Activated CD4-positive, alpha-beta memory T cell treated with anti-CD3 and anti-CD28 coated beads for 36 hours (primary cell): ENCODE measurements at places on chromosomes 11 and 22. TPM values are rescaled to one million over a fixed set of nuclear protein-coding genes. Genes with fewer than 3 reads are reported as not detected.
A peak's percentile ranks its signal among the peaks of the same experiment; 100 is the strongest.

DEUP1 gene
- total RNA-seq, result not detected

OR6A2 gene
- total RNA-seq, result not detected

RAG2 gene
- total RNA-seq, result not detected

SREBF2 gene
- total RNA-seq, result 131 TPM

MGAT3 gene
- 0.05 TPM for total RNA-seq

HORMAD2 gene
- not detected for total RNA-seq

B4GALNT4 gene
- total RNA-seq, result 2.1 TPM

BIK gene
- total RNA-seq, result 4.5 TPM

SAA4 gene
- total RNA-seq, result not detected

MYO18B gene
- 0.22 TPM for total RNA-seq

DNA sequence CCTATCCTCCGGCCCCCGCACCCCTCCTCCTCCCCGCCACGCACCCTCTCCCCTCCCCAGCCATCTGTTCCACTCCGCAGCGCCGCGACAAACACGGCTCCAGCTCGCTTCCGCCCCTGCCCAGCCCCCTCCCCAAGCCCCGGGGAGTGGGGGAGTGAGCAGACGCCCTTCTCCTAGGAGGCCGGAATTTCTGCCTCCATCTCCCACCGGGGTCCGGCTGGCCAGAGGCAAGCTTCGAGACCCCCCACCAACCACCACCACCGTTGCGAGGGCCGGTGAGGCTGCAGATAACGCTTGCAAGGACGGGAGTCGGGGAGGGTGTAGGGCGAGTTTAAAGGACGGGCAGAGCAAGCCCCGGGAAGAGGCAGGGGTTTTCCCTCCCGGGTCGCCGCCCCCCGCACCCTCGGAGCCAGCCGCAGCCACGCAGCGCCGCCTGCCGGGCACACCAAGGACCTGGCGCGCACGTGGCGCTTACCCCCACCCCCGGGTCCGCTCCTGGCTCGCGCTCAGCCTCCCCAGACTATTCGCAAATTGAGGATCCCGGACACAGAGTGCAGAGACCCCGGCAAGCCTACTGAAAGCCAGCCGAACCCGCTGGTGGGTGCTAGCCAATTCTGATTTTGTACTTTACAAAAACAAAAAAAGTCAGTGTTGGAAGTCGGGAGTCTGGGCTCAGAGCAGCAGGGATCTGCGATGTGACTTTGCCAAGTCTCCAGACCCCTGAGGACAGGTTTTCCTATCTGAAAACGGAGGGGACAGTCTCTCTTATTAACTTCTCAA, 22.6 kb downstream of the RTN4RL2 start:
- peaks cover 9% of the 10 kb centered on the region for H3K27me3 ChIP-seq
- peaks cover 25% of the 10 kb centered on the region for H3K36me3 ChIP-seq
- peak overlapping the region; percentile 35 for H3K4me3 ChIP-seq
- peak; percentile 75 for DNase-seq
- no peak overlapping the region for H3K27ac ChIP-seq

GRCh38 chr11:9664276-9665171, 647 bp downstream of the SWAP70 start:
- H3K27me3 ChIP-seq, result peaks cover 27% of the 10 kb centered on the region
- H3K4me1 ChIP-seq, result peaks cover 14% of the 10 kb centered on the region
- peak overlapping the region; percentile 84 for H3K4me3 ChIP-seq

DNA sequence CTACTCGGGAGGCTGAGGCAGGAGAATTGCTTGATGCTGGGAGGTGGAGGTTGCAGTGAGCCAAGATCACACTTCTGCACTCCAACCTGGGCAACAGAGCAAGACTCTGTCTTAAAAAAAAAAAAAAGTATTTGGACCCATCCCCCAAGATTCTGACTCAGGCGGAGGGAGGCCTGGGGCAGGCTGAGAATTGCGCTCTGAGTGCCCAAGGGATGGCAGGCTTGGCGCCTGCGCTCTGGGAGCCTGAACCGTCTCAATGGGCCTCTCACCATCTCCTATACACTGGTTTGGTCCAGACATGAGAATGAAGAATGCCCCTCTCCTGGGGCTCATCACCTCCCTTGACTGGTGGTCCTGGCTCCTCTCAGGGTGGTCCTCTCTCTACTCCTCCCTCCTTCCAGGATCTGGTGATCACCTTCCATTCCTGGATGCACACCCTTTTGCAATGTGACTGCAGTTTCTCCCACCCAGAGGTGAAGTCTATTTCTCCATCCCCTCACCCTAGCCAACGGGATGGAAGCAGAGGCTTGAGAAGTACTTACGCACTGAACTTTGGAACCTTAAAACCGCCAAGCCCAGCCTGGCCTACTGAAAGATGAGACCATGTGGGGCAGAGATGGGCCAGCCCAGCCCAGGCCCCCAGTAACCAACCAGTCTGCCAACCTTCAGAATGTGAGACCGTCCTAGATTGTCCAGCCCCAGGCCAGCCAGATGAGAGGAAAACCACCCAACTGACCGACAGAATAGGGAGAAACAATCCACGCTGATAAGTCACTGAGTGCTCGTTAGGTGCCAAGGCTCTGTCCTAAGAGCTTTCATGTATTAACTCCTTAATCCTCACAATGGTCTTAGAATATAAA, 4.9 kb downstream of the POLR3H start:
- no peak overlapping the region for H3K27ac ChIP-seq
- no peak overlapping the region for H3K4me3 ChIP-seq
- DNase-seq, result no peak
- no peaks in the 10 kb centered on the region for H3K27me3 ChIP-seq

DNA sequence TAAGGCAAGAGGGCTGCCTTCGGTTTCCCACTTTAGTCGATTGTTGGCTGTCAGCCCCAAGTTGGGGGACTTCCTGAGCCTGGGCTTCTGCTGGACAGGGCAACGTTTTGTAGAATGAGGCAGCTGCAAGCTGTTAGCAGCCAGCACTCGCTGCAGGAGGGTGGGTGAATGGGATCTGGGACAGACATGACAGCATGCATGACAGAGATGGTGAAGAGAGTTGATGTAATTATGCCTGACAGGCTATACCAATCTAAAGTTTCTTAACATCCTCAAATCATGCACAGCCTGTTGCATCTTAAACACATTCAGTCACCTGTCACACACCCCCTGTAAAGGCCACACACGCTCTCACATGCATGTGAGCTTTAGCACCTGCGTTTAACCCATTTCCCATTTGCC, 49.2 kb downstream of the CWC15 start:
- peaks cover 9% of the 10 kb centered on the region for H3K36me3 ChIP-seq
- no peak overlapping the region for H3K4me3 ChIP-seq
- peaks cover 27% of the 10 kb centered on the region for H3K4me1 ChIP-seq

DNA sequence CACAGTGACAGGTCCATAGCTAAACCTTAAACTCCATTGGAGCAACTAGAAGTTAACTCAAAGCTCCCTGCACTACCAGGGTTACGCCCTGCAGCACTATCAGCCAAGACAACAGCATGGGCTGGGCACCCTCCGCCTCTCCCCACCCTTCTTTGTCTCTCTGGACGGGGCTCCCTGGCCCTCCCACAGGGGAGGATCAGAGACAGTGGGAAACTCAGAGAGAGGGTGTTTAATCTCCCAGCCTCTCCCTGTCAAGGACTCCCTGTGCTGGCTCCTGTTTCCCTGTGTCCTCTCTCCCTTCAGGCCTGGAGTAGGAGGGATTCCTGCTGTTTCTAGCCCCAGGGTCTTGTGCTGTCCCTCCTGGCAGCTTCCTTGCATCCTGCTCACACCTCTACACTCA, 56.9 kb upstream of the CSNK2A3 start:
- H3K36me3 ChIP-seq, result no peaks in the 10 kb centered on the region
- no peak for DNase-seq
- H3K27ac ChIP-seq, result no peak overlapping the region

DNA sequence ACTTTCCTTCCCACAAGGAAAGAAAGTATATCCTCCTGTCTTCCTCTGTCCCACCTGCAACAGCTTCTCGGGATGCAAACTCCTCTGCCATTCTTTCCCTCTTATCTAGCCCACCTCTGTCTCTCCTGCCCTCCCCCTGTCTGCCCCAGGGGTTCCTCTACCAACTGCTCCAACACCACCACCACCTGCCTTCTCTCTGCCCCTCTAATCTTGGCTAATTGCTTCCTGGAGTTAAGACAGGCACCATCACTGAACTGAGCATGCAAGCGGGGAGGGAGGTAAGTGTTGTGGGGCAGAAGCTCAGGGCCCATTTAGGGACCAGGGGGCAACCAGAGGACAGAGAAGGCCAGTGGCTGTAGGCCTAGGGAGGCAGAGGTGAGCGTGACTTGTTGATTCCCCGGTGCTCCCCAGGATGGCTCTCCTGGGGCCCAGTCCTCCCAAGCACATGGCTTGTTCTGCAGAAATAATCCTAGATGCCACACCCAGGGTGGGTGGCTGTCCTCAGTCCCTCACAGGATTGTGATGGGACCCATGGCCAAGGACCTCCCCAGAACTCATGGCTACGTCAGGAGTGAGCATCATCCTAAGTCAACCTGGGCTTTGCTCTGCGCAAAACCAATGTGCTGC, 111.1 kb downstream of the TP53I11 start:
- no peak for DNase-seq
- peaks cover 25% of the 10 kb centered on the region for H3K36me3 ChIP-seq
- H3K4me1 ChIP-seq, result peaks cover 11% of the 10 kb centered on the region
- no peak overlapping the region for H3K27ac ChIP-seq

DNA sequence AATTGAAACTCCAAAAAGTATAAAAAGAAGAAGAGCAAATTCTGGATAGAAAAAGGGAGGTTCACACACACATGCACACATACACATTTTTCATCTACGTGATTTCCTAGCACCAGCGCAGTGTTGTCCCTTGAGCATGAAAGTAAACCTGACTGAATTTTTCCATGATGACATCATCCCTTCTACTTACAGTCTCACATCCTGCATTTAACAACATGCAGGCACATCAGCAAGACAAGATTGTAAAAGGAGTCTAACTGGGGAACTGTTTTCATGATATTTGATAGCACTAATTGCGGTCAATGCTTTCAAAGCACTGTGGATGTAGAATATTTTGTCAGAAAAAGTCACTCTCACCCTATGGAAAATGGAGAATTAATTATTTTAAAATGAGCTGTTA, 36.6 kb downstream of the GAS2 start:
- H3K36me3 ChIP-seq, result no peaks in the 10 kb centered on the region
- no peak overlapping the region for H3K27ac ChIP-seq
- peaks cover 9% of the 10 kb centered on the region for H3K4me1 ChIP-seq
- H3K4me3 ChIP-seq, result no peak overlapping the region
- peak; percentile 18 for DNase-seq

- peaks cover 14% of the 10 kb centered on the region for H3K4me1 ChIP-seq
- no peak overlapping the region for H3K4me3 ChIP-seq
- no peaks in the 10 kb centered on the region for H3K36me3 ChIP-seq
- DNase-seq, result no peak
Observed at GRCh38 chr22:42717197-42717928, 3.3 kb downstream of the A4GALT start.

DNA sequence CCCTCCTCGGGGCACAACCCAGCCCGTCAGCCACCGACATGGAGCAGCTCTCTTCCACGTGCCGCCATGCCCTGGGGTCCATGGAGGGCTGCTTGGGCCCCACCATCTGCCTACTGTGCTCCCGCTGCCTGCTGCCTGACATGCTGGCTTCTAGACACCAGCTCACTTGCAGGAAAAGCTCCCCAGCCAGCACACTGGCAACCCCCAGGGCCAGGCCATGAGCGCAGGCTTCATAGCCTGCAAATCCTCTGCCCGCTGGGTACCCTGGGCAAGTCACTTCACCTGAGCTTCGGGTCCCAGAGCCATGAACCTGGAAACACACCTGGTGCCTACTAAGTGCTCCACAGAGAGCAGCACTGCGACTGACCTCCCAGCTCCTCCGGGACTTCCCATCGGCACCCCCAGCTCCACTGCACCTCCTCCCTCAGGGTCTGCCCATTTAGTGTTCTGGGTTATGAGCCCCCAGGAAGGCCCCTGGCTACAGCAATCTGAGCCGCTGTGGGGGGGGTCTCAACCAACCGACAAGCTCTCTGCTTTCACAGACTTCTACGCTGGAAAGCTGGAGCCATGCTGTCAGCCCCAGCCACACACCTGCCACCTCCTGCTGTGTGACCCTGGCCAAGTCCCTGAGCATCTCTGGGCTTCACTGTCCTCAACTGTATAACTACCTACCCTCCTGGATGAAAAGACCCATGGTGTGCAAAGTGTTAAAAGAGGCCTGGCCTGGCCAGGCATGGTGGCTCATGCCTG, 139.2 kb downstream of the CRYBB2 start:
- peaks cover 20% of the 10 kb centered on the region for H3K36me3 ChIP-seq
- no peak for DNase-seq
- no peak overlapping the region for H3K4me3 ChIP-seq
- H3K4me1 ChIP-seq, result no peaks in the 10 kb centered on the region
- no peak overlapping the region for H3K27ac ChIP-seq

GRCh38 chr22:20430101-20430719, 7.4 kb downstream of the SCARF2 start:
- DNase-seq, result no peak
- peak overlapping the region; percentile 68 for H3K4me3 ChIP-seq
- peaks cover 12% of the 10 kb centered on the region for H3K4me1 ChIP-seq
- no peak overlapping the region for H3K27ac ChIP-seq

GRCh38 chr22:44309137-44309536, 3.6 kb downstream of the SHISAL1 start:
- no peaks in the 10 kb centered on the region for H3K36me3 ChIP-seq

DNA sequence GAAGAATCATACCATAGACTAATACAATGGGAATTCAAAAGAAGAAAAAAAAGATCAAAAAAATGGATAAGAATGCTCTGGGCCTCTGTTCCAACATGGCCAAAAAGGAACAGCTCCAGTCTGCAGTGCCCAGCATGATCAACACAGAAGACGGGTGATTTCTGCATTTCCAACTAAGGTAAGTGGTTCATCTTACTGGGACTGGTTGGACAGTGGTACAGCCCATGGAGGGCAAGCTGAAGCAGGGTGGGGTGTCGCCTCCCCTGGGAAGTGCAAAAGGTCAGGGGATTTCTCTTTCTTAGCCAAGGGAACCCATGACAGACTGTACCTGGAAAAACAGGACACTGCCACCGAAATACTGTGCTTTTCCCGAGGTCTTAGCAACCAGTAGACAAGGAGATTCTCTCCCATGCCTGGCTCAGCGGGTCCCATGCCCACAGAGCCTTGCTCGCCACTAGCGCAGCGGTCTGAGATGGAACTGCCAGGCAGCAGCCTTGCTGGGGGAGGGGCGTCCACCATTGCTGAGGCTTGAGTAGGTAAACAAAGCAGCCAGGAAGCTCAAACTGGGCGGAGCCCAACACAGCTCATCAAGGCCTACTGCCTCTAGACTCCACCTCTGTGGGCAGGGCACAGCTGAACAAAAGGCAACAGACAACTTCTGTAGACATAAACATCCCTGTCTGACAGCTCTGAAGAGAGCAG, 428.4 kb downstream of the MN1 start:
- H3K27ac ChIP-seq, result no peak overlapping the region
- H3K4me3 ChIP-seq, result no peak overlapping the region
- H3K36me3 ChIP-seq, result no peaks in the 10 kb centered on the region
- H3K4me1 ChIP-seq, result no peaks in the 10 kb centered on the region
- no peak for DNase-seq

- no peak overlapping the region for H3K4me3 ChIP-seq
- H3K27ac ChIP-seq, result no peak overlapping the region
- H3K27me3 ChIP-seq, result peaks cover 25% of the 10 kb centered on the region
- no peak for DNase-seq
Observed at GRCh38 chr22:28917747-28918549, 34.6 kb downstream of the ZNRF3 start.

- H3K36me3 ChIP-seq, result peaks cover 8% of the 10 kb centered on the region
- H3K4me3 ChIP-seq, result no peak overlapping the region
- H3K27me3 ChIP-seq, result no peaks in the 10 kb centered on the region
Observed at GRCh38 chr11:93747122-93747521, 5.7 kb downstream of the C11orf54 start.

- H3K36me3 ChIP-seq, result no peaks in the 10 kb centered on the region
- no peaks in the 10 kb centered on the region for H3K27me3 ChIP-seq
- DNase-seq, result no peak
- H3K4me1 ChIP-seq, result no peaks in the 10 kb centered on the region
- no peak overlapping the region for H3K27ac ChIP-seq
Observed at GRCh38 chr11:19938866-19939265, 221.4 kb downstream of the DBX1 start.
